ENCODE measurements at places on chromosomes 1 and 21. TPM values are rescaled to one million over a fixed set of nuclear protein-coding genes. Genes with fewer than 3 reads are reported as not detected.

MRPS6 gene
- total RNA-seq = 88.1 TPM

BATF3 gene
- total RNA-seq = 2.0 TPM

DLGAP3 gene
- total RNA-seq = not detected

RGS13 gene
- total RNA-seq = 1.1 TPM

FCRL2 gene
- not detected for total RNA-seq

NPL gene
- 16.2 TPM for total RNA-seq

S100A12 gene
- 4.0 TPM for total RNA-seq

HNRNPU gene
- total RNA-seq = 494 TPM

SEMA4A gene
- 3.4 TPM for total RNA-seq

Measured in subcutaneous adipose tissue (tissue), 4 donors.